Activated CD8-positive, alpha-beta memory T cell treated with anti-CD3 and anti-CD28 coated beads, Interleukin-2, amount 10 ng/mL, durations not matched to agents 7 days and 5 days (primary cell): ENCODE measurements at places on chromosomes 2 and 18. TPM values are rescaled to one million over a fixed set of nuclear protein-coding genes. Genes with fewer than 3 reads are reported as not detected.

DNA sequence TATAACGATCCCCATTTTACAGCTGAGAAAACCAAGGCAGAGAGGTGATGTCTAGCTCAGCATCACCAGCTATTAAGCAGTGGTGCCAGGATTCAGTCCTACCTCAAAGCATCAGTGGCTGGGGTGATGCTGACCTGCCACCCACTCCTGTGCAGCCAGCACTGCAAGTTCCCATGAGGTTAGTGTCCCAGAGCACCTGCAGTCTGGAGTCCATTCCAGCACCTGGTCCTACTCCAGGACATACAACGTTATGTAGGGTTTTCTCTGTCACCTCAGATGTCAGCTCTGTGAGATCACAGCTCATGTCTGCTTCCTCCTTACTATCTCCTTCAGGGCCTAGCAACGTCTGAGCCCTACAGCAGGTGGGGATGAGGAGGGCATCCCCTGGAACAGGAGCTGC is 328.0 kb upstream of the HS6ST1 start:
- DNase-seq = peak; percentile 16

GRCh38 chr2:96874198-96874831 is 4.4 kb upstream of the SEMA4C start:
- no peak for DNase-seq

DNA sequence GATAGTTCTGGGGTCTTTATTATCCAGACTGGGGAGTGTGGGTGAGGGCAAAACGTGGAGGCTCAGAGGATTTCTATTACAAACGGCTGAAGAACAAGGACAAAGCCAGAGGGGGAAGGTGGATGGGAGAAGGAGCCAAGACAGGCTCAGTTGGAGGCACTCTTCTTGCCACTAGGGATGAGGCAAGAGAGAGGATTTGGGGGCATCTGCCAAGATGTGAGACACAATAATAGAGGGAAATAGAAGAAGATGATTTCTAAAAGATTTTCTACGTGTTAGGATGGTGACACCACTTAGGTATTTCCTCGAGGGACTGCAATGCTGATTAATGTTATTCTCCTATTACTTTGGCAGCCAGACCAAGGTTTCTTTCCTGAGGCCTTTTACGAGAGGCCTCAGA is 71.8 kb downstream of the APOB start:
- no peak for DNase-seq

DNA sequence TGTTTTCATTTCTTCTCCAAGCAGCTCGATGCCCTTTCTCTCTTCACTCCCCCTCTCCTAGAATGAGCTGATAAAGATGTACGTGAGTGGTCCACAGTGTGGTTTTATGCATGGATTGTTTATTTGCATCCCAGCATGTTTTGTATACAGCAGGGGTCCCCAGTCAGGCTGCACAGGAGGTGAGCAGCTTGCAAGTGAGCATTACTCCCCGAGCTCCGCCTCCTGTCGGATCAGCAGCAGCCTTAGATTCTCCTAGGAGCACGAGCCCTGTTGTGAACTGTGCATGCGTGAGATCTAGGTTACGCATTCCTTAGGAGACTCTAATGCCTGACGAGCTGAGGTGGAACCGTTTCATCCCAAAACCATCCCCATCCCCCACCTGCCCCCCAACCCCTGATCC is 262.6 kb downstream of the AGAP1 start:
- DNase-seq = no peak

DNA sequence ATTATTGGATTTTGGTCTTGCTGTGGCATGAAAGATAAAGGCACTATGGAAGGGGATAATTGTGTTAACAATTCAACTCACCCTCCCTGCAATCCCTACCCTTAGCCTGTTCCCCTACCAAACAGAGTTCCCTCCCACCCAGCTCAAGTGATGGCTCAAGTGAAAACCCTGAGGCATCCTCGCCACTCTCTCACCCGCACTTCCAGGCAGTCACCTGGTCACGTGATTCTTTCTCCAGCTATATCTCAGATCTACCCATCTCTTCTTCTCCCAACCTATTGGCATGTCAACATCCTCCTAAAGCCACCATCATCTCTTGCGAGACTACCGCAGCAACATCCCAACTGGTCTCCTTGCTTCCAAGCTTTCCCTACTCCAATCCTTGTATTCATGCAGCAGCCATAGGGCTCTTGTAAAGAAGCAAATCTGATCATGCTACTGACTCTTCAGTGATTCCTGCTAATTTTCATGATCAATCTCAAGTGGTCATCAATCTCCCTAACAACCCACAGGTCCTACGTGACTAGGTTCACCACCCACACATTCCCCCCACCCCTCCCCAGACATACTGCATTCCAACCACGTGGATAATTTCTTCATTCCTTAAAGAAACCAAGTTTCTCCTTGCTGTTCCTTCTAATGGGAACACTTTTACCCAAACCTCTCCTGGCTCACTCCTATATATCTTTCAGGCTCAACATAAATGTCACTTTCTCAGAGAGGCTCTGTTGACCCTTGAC is 66.7 kb downstream of the MBD2 start:
- no peak for DNase-seq

GRCh38 chr18:11849841-11850634 is 1.2 kb upstream of the CHMP1B start:
- peak; percentile 61 for DNase-seq

DNA sequence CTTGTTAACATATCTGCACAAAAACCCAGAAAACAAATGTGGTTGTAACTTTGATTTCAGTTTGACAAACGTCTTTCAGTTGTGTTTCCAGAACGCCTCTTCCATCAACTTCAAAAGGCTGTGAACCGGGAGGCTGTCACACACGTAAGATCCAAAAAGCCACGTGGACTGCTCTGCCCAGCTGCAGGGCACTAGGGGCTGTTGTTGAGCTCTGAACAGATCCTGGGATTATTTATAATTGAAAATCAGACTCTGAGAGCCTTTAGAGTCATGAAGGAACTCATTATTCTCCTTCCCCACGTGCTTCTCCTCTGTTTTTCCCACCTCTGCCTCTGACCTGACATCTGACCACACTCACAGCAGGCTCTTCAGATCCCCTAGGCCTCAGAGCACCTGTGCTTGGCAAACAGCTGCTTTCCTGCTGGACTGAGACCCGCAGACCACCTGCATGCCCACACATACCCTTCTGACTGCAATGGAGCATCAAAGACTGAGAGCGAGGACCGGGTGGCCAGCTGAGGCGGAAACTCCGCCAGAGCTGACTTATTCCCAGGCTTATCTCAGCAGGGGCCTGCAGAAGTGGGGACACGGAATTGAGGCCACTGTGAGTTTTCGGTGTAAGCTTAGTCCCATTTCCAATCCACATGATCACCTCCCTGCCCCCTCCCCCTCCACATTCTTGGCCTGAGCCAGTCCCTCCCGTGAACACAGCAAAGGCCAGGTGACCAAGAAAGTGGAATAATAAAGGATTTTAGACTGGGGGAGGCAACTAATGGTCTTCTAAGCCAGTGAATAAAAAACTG is 114.8 kb downstream of the ATL2 start:
- DNase-seq = peak; percentile 34

DNA sequence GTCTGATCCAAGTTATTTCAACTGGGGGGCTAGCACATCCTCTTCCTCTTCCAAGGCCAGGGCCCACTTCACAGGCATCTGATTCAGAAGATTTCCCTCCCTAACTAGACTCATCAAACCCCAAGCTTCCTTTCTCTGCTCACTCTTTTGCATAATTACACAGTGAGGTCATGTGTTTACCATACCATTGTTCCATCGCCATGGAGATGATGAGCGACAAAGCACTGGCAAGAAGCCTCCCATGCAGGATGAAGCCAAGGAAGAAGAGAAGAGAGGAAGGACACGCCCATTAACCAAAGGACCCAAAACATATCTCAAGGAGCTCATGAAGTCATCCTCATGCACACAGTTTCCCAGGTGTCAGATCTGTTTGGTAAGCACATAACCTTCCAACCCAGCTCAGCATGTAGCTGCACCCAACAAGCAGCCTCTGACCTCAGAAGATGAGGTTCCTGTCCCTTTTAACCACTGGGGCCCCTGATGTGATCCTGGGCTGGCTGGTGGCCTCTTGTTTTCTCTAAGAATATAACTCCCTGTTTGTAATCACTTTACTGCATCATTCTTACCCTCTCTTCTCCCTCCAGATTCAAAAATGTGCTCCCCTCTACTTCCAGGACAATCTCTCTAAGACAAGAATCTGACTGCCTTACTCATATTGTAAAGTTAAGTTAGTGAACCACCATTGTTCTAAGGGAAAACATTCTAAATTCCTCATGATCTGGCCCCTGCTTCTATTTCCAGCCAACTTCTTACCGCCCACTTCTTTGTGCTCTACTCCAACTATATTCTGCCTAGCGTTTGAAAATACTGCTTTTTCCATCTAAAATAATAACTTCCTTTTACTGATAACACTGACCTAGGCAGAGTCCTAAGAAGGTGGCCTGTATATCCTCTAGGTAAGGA is 190.1 kb downstream of the TTC32 start:
- DNase-seq = no peak

GRCh38 chr18:23503963-23504344 is 643 bp downstream of the RMC1 start:
- DNase-seq = no peak

- no peak for DNase-seq
These were observed 215.0 kb downstream of the IRS1 start for GRCh38 chr2:226584518-226585055.

DNA sequence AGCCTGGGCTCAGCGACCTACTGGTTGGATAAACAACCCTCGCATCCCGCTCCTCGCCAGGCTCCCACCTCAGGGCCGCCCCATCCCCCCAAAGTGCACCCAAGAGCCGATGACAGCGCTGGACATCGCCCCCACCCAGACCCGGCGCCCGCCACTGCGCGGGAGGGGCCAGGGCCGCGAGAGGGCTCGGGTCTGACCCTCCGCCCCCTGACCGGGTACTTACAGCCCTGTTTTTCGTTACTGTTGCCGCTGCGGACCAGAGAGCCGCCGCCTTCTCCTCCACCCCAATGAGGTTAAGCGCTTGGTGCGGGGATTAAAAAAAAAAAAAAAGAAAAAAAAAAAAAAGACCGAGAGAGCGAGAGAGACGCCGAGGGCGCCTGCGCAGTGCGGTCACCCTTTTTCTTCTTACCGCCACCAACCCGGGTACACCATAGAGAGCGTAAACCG is at the start of gene CLASP1:
Gene CLASP1, minus strand, starts transcription at position 314 of the 447 bp plus-strand sequence. CDS start 43,567 bp downstream, outside the sequence.
- DNase-seq = no peak

Gene CYRIA
- 1.7 TPM for total RNA-seq

Gene OR6B2
- total RNA-seq = not detected

Gene MAP3K19
- not detected for total RNA-seq

Gene TEKT4
- total RNA-seq = not detected

Gene AOX1
- total RNA-seq = 0.20 TPM
